ENCODE measurements at places on chromosomes 11 and 22. TPM values are rescaled to one million over a fixed set of nuclear protein-coding genes. Genes with fewer than 3 reads are reported as not detected.

DNA sequence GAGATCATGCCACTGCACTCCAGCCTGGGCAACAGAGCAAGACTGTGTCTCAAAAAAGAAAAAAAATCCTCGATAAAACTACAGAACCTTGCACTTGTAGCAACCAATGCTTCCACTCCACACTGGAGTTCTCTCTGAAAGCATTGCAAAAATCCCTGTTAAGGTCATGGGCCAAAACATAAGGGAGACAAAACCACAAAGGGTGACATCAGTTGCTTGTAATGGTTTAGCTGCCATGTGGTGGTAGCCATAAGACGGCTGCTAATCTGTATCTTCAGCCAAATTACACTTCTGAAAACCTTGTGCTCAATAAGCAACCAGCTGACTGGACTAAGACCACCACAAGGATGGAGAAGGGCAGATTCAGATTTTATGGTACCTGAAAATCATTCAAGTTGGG is 20.6 kb upstream of the TPH1 start:
- DNase-seq, result no peak

GRCh38 chr11:97461934-97462333 is 1072.1 kb downstream of the JRKL start:
- no peak for DNase-seq

DNA sequence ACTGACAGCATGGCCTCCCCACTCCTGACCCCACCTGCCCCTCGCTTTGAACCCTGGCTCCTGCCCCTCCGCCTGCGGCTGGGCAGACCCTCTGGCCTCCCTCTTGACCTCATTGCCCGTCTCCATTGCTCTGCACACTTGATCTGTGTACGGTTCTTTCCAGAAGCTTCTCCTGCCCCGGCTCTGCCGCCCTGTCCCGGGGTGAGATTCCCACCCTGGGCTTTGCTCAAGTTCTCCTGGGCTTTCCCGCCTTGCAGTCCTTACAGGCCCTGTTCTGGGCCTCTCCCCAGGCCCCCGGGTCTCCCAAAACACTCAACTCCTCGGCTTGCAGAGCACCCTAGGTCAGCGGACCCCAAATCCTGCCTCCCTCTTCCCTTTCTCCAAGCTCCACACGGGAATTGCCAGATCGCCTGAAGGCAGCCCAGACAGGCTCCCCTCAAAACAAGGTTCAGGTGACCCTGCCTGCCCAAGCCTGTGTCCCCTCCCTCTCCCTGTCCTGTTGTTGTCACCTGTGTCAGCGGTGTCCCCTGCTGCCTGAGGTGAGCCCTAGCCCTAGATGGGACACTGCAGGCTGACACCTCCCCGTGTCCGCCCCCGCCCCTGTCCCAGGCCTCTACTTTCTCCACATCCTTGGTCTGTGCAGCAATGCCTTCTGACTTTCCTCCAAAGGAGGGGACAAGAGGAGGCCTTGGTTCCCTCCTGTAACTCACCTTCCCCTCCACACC is 1.5 kb downstream of the GAL start:
- DNase-seq, result no peak

DNA sequence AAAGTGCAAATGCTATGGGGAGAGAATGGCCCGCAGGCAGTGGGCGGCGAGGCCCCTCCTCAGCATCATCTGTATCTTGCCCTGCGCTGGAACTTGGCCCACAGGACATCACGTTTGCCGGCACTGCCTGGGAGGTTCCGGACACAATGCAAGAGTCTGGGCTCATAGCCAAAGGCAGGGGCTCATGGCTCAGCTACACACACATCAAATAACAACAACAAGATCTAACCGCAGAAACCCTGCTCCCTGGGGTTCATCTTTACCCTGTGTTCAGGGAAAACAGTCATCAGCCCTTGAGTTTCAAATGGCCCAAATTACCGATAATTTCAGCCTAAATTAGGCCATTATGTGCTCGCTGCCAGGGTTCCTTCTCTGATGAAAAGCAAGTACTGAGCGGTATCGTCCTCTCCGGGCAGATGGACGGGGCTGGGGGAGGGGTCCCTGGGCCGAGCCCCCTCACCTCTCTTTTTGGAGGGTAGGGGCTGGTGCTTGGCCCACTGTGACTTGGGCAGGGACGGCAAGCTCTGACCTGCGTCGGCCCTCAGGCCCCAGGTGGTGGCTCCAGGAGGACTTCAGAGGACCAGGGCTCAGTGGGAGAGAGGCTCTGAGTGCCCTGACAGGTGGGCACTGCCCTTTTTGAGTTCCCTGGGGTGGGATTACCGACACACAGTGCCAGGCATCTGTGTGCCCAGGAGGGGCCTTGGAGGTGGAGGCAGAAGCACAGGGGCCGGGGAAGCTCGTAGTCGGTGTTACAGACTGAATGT is 25.0 kb upstream of the GAL start:
- DNase-seq, result no peak

DNA sequence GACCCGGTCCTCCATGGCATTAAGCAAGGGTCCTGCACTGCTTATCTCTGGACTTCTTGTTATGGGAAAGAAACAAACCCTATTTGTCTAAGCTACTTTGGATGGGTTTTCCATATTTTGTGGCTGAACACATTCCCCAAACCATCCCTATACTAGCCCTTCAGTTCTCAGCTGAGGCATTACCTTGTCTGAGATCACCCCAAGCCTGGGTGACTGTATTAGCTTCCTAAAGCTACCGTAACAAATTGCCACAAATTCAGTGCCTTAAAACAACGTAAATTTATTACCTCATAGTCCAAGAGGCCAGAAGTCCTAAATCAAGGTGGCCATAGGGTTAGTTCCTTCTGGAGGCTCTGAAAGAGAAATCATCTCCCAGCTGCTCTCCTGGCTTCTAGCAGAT is 43.1 kb upstream of the CEP295 start:
- DNase-seq, result no peak

GRCh38 chr11:86118253-86118652 is 49.4 kb upstream of the PICALM start:
- DNase-seq, result no peak

GRCh38 chr11:95337175-95337957 is 106.4 kb upstream of the SESN3 start:
- no peak for DNase-seq

- DNase-seq, result no peak
Observed at GRCh38 chr11:131561501-131561900, 191.1 kb downstream of the NTM start.

- no peak for DNase-seq
Observed at GRCh38 chr22:22109693-22110466, 127.3 kb upstream of the TOP3B start.

GRCh38 chr11:34055218-34056000 is 3.9 kb downstream of the CAPRIN1 start:
- DNase-seq, result no peak

GRCh38 chr11:114925591-114925990 is 247.3 kb downstream of the NXPE2 start:
- no peak for DNase-seq

- no peak for DNase-seq
Observed at GRCh38 chr22:49010901-49011300, 816.8 kb downstream of the BRD1 start.

DNA sequence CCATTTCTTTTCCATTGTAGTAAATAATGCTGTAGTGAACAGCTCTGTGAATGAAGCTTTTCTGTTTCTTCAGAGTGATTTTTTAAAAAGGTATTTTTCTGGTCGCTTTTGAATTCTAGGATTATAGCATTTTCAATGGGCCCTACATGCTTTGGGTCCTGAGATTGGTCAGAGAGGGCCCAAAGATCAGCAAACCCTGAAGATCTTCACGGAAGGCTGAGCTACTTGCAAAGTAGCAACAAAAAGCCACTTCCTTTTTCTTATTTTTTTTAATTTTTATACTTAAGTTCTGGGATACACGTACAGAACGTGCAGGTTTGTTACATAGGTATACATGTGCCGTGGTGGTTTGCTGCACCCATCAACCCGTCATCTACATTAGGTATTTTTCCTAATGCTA is 200.5 kb downstream of the FAT3 start:
- no peak for DNase-seq

- DNase-seq, result no peak
Observed at GRCh38 chr11:96314326-96315020, 28.5 kb downstream of the MAML2 start.

DNA sequence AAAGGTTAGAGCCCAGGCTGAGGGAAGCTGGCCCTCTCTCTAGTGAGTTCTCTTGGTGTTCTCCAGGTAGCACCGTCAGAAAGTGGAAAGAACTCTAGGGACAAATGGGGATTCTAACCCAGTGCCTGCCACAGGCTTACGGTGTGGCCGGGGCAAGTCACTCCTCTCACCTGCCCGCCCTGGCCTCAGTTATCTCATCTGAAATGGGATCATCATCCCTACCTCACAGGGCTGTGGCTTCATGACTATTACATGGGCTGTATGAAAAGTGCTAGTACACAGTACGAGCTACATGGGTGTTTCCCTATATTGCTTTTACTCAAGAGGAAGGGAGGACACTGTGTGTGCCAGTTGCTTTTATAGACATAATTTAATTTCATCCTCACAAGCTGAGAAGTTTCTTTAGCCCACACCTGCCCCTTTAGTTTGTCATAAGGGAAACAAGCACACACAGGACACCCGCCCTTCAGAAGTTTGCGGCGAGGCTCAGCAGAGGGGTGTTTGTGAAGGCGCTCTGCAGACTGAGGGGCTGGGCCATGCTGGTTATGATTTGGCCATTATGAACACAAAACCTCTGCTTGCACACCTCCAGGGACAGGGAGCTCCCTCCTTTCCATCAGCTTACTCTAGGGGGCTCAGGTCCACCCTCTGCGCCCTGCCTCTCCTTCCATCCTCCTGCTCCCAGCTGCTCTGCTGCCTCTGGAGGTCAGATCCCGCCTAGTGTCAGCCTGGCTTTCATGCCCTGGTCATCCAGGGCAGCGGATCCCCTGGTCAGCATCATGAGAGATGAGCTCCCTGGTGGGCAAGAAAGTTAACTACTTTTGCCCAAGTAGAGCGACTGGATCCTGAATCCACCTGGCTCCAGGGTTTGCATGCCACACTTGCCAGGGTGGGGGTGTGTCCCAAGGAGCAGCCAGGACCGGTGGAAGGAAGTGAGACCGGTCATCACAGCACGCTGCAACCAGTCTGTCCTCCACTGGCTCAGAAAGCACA is 1.2 kb downstream of the KLHL35 start:
- no peak for DNase-seq

GRCh38 chr11:130103296-130103814 is 33.7 kb downstream of the APLP2 start:
- no peak for DNase-seq

GRCh38 chr22:32831584-32831983 is 30.1 kb downstream of the TIMP3 start:
- no peak for DNase-seq

GRCh38 chr11:120284272-120284671 is 40.8 kb upstream of the TLCD5 start:
- DNase-seq, result no peak

DNA sequence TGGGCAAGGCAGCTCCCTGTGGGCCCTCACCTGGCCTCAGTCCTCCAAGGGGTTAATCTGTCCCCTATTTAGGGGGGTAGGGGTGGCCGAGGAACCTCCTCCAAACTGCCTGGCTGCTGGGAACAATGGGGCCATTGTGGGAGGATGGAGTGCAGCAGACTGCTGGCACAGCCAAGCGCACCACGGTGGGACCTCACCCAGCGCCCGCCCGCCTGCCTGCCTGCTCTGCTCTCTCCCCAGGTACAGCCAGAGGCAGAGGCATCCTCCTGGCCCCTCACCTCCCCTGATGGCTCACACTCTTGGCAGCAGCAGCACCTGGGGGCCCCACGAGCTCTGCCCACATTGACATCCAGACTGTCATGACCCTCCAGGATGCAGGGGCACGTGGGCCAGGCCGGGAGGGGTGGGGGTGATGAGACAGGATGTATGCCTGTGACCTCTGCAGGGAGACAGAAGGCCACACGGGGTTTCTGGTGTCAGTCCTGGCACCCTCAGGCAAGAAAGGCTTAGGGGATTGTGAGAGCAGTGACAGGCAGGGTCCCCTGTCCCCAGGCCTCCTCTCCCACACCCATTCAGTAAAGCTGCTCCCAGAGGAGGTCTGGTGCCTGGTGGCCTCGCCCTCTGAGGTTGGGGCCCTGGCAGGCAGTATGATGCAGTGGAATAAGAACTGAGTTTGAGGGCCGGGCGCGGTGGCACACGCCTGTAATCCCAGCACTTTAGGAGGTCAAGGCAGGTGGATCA is 11.4 kb downstream of the BCL9L start:
- DNase-seq, result no peak

The APOA4 gene
- total RNA-seq, result 0.99 TPM

The ACR gene
- total RNA-seq, result not detected

The MYBPC3 gene
- not detected for total RNA-seq

The UBQLN3 gene
- 0.63 TPM for total RNA-seq

The RRM1 gene
- total RNA-seq, result 55.1 TPM

The OR2AG2 gene
- total RNA-seq, result 0.35 TPM
